CD4-positive, alpha-beta memory T cell (primary cell): ENCODE measurements at places on chromosomes 16 and 17.

GRCh38 chr17:41943492-41943891 is 13.1 kb downstream of the ODAD4 start:
- DNase-seq: no peak

- no peak for DNase-seq
Measured at GRCh38 chr16:5634666-5635180, 537.1 kb upstream of the EEF2KMT start.

- no peak for DNase-seq
Measured at GRCh38 chr17:8441690-8442089, 6.0 kb downstream of the NDEL1 start.

- DNase-seq: no peak
Measured at GRCh38 chr16:84015399-84015798, 27.2 kb downstream of the SLC38A8 start.

GRCh38 chr16:57131351-57131970 is 39.1 kb downstream of the CPNE2 start:
- DNase-seq: no peak

DNA sequence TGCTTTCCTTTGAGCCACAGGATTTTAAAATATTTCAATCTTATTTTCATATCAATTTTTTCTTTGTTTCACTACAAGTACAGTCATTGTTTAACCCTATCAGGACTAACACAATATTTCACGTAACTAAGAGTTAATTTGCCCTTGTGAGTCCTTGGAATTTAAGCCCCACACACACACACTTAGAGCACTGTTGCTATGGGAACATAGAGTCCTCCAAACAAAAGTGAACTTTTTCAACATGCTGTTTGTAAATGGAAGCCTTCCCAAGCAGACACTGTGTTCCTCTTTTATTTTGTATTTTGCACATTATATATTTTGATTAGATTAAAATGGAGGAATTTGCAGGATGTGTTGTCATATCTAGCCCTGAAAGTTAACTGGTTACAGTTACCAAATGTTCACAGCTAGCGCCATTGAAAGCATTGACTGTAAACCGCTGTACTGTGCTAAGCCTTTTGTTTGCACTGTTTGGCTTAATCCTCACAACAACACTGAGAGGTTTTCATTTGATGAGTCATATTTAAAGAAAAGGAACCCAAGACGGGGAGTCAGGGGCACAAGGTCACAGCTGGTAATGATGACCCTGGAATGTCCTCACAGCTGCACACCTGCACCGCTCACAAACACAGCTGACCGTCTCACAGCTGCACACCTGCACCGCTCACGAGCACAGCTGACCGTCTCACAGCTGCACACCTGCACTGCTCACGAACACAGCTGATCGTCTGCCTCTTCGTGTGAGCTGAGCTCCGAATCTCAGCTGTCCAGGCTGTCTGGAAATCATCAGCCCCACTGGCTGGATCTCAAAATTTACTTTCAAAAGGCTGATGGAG is 6.3 kb downstream of the HSBP1 start:
- no peak for DNase-seq

DNA sequence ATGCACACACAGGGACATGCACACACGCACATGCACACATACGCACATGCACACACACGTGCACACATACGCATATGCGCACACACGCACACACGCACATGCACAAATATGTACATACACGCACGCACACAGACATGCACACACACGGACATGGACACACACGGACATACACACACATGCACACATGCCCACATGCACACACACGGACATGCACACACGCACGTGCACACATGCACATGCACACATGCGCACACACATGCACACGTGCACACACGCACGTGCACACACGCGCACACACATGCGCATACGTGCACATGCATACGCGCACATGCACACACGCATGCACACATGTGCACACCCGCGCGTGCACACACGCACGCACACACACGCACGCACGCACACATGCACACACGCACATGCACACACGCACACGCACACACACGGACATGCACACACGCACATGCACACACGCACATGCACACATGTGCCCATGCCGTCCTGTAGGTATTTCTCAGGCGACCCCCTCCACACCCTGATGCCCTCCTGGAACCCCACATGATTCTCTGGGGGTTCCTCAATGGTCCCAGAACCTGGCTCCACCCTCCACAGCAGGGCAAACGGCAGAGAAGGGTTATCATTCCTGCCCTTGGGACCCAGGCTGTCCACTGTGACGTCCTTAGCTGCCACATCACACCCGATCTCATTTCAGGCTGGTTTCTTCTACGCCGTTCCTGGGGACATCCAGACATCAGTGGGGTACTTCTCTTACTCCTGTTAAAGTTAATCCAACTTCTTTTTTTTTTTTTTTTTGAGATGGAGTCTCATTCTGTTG is 9.6 kb upstream of the RBFOX3 start:
- DNase-seq: no peak

DNA sequence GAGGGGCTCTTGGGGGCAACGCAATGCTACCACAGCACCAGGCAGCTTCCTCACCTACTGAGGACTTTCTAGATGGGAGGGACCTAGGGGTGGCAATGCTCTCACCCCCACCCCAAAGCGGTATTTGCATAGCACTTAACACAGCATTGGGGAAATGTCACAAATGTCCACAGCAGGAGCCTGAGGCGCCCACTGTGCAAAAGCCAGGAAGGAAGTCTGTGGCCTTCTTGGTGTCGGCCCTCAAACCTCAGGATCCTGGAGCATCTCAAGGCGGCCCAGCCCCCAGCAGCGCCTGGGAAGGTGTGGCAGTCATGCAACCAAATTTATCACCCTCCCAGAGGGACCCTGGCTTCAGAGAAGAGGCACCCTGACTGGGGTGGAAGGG is 45.3 kb downstream of the WNT3 start:
- DNase-seq: no peak

- DNase-seq: no peak
Measured at GRCh38 chr17:27603880-27604794, 26.9 kb upstream of the LGALS9 start.

DNA sequence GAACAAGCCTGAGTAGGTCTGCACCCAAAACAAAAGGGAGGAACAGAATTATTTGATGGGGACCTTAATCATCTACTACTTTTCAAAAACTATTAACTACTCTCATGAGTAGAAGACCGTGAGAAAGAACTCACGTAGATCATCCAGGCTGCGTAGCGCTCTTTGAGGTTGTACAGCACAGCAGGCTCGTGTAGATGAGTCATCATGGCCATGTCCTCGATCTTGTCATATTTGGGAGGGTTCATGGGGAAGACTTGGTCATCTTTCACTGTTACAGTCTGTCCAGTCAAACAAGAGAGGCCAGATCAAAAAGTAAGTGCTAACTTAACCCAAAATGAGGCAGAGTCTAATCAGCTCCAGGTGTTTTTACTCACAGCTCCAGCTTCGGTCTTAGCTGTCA is 2.3 kb downstream of the MYH1 start:
- no peak for DNase-seq

DNA sequence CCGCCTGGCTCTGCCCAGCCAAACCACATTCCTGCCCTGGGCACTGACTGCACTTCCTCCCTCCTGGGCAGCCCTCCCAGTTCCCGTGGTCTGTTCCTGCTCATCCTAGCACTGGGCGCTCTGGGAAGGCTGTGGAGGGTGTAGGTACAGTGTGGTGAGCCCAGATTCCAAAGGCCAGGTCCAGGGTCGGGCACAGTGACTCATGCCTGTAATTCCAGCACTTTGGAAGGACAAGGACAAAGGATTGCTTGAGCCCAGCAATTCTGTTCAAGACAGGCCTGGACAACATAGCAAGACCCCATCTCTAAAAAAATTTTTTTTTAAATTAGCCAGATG is 30.6 kb downstream of the C16orf74 start:
- DNase-seq: no peak

GRCh38 chr17:77286641-77287431 is 146.1 kb downstream of the SEC14L1 start:
- no peak for DNase-seq

- no peak for DNase-seq
Measured at GRCh38 chr16:10497132-10498101, 83.0 kb downstream of the EMP2 start.

GRCh38 chr17:42179911-42180410 is 981 bp downstream of the KCNH4 start:
- no peak for DNase-seq

- no peak for DNase-seq
Measured at GRCh38 chr17:76080768-76081287, 1.8 kb downstream of the ZACN start.

DNA sequence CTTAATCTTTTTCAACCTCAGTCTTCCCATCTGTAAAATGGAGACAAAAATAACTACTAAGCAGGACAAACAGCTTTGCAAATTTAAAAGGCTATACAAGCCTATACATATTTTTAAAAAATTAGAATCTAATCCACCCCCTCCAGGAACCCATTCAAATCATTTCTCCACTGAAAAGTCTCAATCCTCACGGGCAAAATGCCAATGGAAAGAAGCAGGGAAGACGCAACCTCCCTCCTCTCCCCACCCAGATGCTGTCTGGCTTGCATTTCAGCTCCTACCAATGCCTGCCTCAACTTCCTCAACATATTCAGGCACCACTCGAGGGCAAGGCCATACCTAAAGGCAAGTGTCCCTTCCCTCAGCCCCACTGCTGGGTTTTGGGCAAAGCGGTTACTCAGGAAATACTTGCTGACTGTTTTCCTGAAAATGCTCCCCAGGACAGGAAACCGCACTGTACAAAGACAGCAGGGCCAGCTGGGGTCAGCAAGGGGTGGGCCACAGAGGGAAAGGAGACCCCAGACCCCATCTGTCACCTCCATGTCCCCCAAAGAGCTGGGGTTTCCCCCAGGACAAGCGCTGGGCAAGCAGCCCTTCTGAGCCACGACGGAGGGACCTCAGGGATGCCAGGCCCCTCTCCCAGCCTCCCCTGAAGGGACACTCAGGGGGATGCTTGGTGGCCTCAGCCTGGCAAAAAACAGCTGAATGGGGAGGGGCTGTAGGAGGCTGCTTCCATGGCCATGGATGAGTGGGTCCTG is 47.7 kb upstream of the DOC2B start:
- DNase-seq: no peak

- DNase-seq: no peak
Measured at GRCh38 chr17:68665373-68665772, 64.2 kb upstream of the FAM20A start.

GRCh38 chr17:80803451-80804428 is 187.9 kb upstream of the CHMP6 start:
- no peak for DNase-seq

DNA sequence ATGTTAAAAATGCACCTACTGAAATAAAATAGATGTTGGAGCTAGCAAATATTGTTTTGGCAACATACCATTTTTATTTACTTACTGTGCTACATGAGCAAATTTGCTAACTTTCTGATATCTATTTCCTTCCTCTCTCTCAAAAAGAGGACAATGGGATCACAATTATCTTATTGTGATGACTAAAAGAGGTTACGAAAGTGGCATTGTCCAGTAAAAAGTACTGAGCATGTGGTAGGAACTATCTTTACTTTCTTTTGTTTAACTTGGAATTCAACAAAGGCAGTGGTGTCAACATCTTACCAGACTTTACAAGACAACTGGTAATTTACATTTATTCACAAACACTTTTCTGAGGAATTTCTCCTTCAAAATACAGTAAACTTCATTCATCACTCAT is 1542.6 kb upstream of the CDH8 start:
- DNase-seq: no peak

- no peak for DNase-seq
Measured at GRCh38 chr16:66363211-66363777, 3.2 kb upstream of the CDH5 start.

DNA sequence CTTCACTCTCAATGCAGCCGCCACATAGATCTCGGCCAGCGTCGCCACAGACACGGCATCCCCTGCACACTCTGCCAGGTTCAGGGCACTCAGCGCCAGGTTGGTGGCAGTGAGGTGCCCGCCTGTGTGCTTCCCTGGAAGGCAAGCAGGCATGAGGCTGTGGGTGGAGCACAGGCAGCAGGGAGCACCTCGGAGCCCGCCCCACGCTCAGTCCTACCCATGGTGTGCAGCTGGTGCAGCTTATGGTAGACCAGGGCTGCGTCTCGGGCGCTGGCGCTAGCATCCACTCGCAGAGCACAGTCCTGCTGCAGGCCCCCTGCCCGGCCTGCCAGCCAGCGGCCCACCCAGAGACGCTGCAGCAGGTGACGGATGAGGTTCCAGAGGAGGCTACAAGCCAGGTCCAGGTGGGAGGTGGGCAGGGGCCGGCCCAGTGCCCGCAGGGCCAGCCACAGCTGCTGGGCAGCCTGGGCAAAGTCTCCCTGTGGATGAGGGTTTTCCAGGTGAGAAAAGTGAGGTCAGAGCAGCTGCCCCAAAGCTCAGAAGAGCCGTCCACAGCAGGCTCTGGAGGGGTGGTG is 20.5 kb downstream of the SREBF1 start:
- no peak for DNase-seq

- DNase-seq: no peak
Measured at GRCh38 chr16:57029161-57030160, 40.1 kb downstream of the NLRC5 start.

- DNase-seq: no peak
Measured at GRCh38 chr17:49287481-49287880, 56.9 kb upstream of the PHOSPHO1 start.

GRCh38 chr16:56986361-56986760 is 3.0 kb upstream of the NLRC5 start:
- no peak for DNase-seq

DNA sequence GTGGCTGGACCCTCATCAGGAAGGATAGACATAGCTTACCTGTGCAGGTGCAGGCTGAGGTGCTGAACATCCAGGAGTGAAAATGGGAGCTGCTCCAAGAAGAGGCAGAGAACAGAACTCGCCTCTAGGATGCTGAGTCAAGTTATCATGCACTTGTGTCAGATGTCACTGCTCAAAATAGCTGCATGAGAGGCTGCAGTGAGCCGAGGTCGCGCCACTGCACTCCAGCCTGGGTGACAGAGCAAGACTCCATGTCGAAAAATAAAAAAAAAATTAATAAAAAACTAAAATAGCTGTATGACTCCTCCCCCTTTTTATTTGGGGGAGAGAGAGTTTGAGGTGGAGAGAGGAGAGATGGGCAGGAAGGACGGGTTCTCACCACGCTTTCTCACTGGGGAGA is 148.8 kb downstream of the FOXL1 start:
- no peak for DNase-seq

DNA sequence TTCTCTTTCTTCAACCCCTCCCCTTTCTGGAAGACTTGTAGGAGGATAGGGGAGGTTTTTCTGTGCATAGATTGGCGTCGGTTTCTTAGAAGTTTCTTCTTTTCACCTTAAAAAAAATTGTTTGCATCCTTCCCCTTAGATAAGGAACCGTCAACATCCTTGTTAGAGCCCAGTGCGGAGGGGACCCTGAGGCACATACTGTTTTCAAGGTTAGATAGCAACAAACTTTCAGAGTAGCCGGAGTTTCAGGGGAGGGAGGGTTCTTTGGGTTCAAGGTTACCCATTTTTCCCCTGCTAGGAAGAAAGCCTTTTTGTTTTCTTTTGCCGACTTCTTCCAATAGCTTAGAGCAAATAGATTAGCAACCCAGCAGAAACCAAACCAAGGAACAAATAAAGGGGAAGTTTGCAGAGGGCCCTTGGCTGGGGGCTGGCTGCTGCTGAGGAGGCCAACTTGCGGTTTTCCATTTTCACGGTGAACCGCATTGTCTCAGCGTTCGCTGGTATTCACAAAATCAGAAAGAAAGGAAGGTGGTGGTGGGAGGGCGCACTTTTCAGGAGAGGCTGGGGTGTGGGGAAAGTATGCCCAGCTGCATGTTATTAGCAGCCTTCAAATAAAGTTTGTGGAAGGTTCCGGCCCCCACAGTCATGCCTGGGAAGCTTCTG is 28.8 kb downstream of the MSI2 start:
- DNase-seq: peak; percentile 28

- DNase-seq: no peak
Measured at GRCh38 chr16:70699696-70700095, 13.8 kb upstream of the MTSS2 start.
